ENCODE measurements at places on chromosomes 13 and 19. TPM values are rescaled to one million over a fixed set of nuclear protein-coding genes. Genes with fewer than 3 reads are reported as not detected.

The GGACT gene
- 3.5 TPM for total RNA-seq

The ZNF224 gene
- total RNA-seq: 27.7 TPM

The SYNGR4 gene
- total RNA-seq: not detected

The PSMD8 gene
- total RNA-seq: 187 TPM

The FPR3 gene
- not detected for total RNA-seq

The GRIN3B gene
- total RNA-seq: not detected

The STAP2 gene
- total RNA-seq: 14.3 TPM

The MAST1 gene
- total RNA-seq: 0.89 TPM

The OR7D2 gene
- total RNA-seq: not detected

The PCP2 gene
- total RNA-seq: 0.63 TPM

The KISS1R gene
- total RNA-seq: 1.1 TPM

The KLK1 gene
- total RNA-seq: 0.45 TPM

The RGS9BP gene
- 0.37 TPM for total RNA-seq

The CATSPERD gene
- not detected for total RNA-seq

The ZNF726 gene
- 16.7 TPM for total RNA-seq

The ZNF681 gene
- total RNA-seq: 5.5 TPM

The CD22 gene
- 0.63 TPM for total RNA-seq

The EFNA2 gene
- not detected for total RNA-seq

The CYP2A6 gene
- total RNA-seq: not detected

The LILRA1 gene
- total RNA-seq: not detected

The ERCC1 gene
- 64.8 TPM for total RNA-seq
